Activated CD4-positive, alpha-beta T cell treated with anti-CD3 and anti-CD28 coated beads for 1 hour (primary cell): ENCODE measurements at places on chromosomes 11 and 22.

- no peak for DNase-seq
Observed at GRCh38 chr22:24730864-24731263, 43.7 kb downstream of the PIWIL3 start.

DNA sequence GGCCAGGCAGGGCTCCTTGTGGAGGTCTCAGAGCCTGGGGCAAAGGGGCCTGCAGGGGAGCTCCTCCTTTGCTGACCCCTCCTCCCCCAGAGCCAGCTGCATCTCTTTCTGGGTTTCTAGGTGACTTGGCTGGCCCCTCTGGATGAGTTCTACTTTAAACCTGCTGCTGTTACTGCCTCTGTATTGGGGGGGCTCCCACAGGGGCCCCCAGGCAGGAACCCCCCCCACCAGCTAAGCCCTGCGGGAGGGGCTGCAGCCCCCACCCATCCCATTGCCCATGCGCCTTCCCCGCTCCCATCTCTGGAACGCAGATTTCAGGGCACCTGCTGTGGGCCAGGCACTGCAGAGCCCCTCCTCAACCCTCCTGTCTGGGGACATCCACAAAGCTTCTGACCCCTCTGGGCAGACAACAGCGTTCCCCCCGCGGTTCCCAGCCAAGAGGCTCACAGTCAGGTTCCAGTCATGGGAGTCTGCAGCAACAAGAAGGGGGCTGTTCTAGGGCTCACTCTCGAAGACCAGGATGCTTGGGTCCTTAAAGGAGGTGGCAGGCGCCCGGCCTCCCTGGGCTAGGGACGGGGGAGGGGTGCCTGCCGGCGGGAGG is 815 bp upstream of the PLCB3 start:
- no peak for DNase-seq

GRCh38 chr11:24592360-24592759 is 95.5 kb downstream of the LUZP2 start:
- DNase-seq: no peak

- DNase-seq: no peak
Observed at GRCh38 chr11:63603180-63603518, 11.1 kb downstream of the PLAAT3 start.

GRCh38 chr11:27095059-27095458 is 54.4 kb downstream of the BBOX1 start:
- no peak for DNase-seq

DNA sequence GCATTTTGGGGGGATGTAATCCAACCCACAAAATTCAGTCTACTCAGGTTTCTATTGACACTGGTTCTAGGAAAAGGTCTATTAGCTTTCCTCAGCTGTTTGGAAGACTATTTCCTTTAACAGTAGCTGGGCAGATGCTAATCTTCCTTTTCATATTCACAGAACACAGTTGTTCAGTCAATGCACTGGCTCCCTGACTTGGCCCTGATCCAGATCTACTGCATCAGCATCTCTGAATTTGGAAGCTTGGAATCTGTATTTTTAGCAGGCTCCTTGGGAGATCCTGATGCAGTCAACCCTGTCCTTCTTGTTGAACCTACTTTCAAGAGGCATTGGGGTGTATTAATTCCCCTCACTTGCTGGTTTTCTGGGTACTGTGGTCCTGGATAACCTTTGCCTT is 6.3 kb downstream of the HTATIP2 start:
- DNase-seq: no peak

GRCh38 chr22:46004105-46004866 is 27.3 kb upstream of the WNT7B start:
- DNase-seq: no peak

GRCh38 chr11:59556115-59556916 is 45.0 kb downstream of the OR4D9 start:
- peak; percentile 41 for DNase-seq

DNA sequence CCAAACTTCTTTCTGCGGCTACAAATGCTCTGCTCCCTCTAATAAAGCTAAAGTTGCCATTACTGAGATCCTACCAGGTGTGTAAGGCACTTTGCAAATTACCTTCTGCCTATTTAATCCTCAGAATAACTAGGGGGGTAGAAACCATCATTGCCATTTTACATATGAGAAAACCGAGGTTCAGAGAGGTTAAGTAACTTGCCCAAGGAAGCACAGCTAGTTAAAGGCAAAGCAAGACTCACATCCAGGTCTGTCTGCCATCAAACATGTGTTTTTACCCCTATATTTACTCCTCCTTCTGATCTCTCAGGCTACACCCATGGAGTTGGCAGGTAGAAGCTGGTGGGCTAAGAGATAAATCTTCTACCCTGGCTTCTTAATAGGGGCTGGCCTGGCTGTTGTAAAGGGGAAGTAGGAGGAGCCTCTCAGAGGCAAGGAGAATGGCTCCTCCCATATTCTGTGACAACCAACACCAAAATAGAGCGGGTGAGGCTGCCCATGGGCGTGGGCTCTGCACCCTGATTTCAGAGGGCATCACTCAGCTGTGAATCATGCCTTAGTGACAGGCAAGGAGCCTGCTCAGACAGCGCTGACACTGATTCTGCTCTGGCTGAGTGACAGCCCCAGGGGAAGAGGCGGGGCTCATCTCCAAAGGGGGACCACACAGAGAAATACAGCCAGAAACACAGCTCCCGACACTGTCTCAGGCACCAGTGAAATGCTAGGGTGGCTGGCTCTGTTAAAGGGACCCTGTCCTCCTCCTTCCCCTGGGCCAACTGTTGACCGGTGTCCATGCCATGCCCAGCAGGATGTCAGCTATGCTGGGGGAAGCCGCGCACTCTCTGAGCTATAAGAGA is 106.8 kb downstream of the ABTB2 start:
- DNase-seq: peak; percentile 57

DNA sequence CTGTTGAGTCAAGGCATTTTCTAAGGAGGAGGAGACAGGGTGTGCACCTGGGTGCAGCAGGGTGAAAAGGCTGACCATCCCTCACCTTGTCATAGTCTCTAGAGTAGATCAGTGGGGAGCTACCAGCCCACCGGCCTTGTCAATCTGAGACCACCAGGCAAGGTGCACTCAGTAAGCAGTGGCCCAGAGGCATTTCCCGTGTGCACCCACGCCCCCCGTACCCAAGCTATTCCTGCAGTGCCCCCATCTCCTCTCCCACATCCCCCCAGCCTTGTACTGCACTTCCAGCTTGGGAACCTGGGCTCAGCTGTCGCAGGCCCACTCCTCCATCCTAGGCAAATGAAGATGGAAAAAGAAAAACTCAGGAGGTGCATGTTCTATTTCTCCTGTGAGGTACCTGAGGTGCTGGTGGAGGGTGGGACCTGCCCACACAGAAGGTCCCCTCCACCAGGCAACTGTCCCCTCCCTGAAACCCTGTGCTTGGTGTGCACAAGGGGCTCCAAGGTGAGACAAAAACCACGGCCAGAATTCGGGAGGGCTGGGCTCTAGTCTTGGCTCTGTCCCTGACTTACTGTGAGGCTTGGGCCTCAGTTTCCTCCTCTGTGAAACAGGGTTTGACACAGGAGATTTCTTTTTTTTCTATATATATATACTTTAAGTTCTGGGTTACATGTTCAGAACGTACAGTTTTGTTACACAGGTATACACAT is 8.4 kb downstream of the P2RY2 start:
- no peak for DNase-seq

DNA sequence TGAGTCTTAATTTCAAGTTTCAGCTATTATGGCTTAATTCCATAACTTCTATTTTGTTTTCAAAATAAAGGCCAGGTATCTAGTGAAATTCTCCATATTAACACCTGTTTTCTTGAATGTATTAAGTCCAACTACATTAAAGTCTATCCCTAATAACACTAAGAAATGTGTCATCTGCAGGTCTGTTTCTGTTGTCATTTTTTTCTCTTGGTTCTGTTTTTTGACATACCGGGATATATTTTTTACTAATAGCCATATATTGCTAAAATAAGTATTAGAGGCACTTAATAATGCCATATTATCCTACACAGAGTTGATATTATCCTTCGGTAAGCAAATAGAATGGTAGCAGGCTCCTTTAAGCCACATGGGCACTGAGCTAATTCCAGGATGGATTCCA is 176.0 kb upstream of the MPPED2 start:
- DNase-seq: no peak

DNA sequence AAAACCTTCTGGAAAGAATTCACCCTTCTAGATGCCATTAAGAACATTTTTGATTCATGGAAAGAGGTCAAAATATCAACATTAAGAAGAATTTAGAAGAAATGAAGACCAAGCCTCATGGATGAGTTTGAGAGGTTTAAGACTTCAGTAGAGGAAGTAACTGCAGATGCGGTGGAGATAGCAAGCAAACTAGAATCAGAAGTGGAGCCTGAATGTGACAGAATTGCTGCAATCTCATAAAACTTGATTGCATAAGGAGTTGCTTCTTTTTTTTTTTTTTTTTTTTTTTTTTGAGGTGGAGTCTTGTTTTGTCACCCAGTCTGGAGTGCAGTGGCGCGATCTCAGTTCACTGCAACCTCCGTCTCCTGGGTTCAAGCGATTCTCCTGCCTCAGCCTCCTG is 51.6 kb downstream of the MS4A13 start:
- DNase-seq: no peak

DNA sequence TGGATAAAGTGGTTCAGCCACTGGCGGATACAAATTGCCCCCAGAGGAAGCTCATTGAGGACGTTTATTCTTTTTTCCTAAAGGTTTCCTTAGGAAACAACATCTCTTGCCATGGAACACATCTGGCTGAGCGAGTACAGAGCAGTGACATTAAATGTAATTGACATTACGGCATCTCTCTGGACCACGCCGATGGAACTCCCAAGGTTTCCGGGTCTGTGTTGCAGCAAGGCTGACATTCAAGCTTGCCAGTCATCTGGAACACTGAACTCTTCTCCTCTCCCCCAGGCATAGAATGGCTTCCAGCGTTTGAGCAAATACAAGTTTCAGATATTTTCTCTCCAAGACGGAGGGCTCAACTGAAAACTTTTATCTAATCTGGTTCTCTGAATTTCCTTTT is 42.1 kb downstream of the CLMP start:
- no peak for DNase-seq

- no peak for DNase-seq
Observed at GRCh38 chr22:31282748-31283468, 9.4 kb downstream of the PIK3IP1 start.

DNA sequence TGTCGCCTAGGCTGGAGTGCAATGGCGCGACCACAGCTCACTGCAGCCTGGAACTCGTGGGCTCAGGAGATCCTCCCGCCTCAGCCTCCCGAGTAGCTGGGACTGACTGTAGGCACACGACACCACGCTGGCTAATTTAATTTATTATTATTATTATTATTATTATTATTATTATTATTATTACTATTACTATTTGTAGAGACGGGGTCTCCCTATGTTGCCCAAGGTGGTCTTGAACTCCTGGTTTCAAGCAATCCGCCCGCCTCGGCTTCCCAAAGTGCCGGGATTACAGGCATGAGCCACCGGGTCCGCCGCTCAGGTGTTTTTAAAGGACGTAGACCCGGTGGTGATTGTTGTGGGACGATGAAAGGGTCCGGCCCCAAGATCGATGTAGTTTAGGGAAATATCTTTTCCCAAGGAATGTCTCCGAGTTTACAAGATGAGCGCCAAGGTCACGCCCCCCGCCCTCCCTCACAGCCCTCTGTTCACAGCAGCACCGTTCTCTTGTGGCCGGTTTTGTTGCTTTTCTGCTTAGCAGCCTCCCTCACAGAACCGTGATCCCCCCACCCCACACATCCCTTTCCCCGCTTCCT is 728 bp upstream of the POGLUT3 start:
- no peak for DNase-seq

GRCh38 chr22:29342577-29343312 is 27.2 kb upstream of the RASL10A start:
- no peak for DNase-seq

- DNase-seq: no peak
Observed at GRCh38 chr11:124961972-124962609, 8.1 kb downstream of the CCDC15 start.

GRCh38 chr11:68113986-68114385 is 7.2 kb downstream of the CHKA start:
- no peak for DNase-seq

DNA sequence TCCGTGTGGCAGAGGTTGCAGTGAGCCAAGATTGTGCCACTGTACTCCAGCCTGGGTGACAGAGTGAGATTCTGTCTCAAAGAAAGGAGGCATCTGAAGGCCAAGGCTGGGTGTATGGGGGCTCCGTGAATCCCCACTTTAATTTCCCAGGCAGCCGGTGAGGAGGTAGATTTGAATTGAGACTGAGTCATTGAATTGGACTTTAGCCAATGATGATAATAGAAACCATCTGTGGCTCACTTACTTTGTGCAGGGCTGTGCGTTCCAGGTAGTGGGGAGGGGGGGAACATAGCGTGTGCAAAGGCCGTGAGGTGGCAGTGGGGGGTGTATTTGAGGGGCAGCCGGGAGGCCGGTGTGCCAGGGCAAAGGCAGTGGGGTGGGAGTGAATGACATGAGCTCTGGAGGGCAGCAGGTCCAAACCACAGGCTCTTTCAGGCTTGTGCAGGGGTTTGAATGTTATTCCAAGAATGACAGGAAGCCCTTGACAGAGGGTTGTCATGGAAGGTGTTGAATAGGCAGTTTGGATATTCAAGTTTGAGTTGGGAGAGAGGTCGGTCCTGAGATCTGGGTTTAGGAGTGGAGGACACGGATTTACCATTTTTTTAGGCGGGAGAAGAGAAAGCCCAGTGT is 6.1 kb downstream of the ARHGAP8 start:
- no peak for DNase-seq

- DNase-seq: no peak
Observed at GRCh38 chr11:92489826-92490399, 265.3 kb downstream of the FAT3 start.

DNA sequence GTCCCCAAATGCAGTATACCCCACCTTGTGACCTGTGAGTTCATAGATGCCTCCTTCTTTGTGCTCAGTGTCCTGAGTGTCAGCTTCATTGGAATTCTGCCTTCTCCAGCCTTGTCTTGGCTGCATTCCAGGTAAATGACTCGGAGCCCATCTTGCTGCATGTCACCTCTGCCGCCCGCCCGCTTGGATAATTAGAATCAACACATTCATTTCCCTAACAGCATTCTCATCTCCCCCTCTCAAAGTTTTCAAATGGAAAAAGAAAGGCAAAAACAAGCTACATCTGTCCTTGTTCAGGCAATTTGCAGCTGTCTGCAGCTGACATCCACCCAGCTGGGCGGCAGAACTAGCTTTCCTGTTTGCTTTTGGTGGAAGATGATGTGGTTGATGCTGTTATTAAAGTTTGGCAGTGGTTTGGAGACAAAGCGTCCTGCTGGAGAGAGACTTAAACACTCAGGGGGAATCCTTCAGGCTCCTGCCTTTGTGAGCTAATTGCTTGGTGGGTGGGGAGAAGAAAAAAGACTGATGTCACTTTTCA is 198.8 kb upstream of the SEZ6L start:
- DNase-seq: no peak
